ENCODE measurements at places on chromosomes 16 and 17.
A peak's percentile ranks its signal among the peaks of the same experiment; 100 is the strongest.

- DNase-seq = no peak
These were observed 10.0 kb downstream of the NLE1 start for GRCh38 chr17:35132099-35132498.

GRCh38 chr17:31050948-31051347 lies 43.8 kb upstream of the NF1 start:
- DNase-seq = no peak

DNA sequence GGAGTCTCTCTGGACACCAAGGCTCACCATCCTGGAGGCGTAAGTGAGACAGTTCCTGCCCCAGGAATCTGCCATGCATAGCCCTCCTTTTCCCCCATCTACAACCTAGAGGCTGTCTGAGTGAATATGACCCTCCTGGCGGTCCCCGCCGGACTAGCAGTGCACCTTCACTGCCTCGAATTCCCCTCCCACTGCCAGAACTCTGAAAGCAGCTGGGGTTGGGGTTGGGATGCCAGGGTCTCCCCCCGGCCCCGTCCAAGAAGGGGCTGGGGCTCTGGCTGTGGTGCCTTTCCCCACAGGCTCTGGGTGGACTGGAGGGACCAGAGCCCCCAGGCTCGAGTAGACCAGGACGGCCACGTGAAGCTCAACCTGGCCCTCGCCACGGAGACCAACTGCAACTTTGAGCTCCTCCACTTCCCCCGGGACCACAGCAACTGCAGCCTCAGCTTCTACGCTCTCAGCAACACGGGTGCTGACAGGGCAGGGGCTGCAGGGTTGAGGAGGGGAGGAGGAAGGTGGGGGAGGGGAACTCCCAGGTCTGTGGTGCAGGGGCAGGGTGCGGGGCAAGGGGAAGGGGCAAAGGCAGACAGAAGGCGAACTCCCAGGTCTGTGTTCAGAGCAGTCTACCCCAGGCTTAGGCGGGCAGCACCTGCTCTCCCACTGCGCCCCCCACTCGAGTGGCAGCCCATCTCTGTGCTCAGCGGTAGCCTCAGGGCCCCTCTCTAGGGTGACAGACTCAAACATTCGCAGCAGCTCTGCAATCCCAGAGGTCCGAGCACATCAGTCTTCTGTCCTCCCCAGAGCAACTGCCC lies 1.2 kb downstream of the ZACN start:
- no peak for DNase-seq

DNA sequence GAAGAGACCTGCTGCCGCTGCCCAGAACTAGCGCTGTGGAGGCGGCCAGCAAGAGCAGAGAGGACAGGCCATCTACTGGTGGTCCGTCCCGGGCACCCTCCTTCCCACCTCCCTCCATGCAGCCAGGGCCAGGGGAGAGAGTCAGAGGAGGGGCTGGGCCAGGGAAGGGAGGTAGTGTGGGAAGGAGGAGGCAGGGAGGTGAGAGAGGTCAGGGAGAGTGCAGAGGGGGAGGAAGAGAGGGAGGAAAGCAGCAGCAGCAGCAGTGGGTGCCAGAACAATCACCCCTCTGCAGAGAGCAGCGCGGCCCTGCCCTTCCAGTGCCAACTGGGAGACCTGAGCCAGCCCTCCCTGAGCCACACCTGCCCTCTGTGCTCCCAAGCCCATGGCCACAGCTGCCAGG lies 6.6 kb downstream of the C16orf95 start:
- DNase-seq = no peak

- DNase-seq = no peak
These were observed 40.7 kb upstream of the SLC38A10 start for GRCh38 chr17:81335773-81336157.

GRCh38 chr17:75834928-75835653 lies 9.1 kb downstream of the UNC13D start:
- no peak for DNase-seq

GRCh38 chr17:3512505-3513171 lies 36.8 kb downstream of the ASPA start:
- peak; percentile 61 for DNase-seq

DNA sequence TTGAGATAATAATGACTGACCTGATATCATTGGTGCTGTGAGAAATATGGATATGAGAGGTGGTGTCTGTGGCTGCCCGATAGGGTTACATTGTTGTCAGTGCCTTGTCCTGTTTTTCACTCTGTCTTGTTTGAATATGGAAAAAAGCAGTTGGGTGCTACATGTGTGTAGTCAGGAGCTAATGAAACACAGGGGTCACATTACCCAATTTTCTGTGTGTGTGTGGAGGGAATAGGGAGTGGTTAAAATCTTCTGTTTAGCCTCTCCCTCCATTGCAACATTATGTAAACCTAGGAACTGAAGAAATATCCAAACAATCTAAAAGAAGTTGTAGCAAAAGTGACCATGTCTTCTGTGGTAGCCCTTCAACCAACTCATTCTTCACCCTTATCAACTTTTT lies 527.7 kb upstream of the SOX9 start:
- no peak for DNase-seq

- DNase-seq = no peak
These were observed 42.9 kb upstream of the C16orf78 start for GRCh38 chr16:49330562-49331201.

GRCh38 chr17:47650525-47651522 lies 1.1 kb downstream of the KPNB1 start:
- peak; percentile 90 for DNase-seq

- DNase-seq = no peak
These were observed 154.2 kb downstream of the PITPNC1 start for GRCh38 chr17:67531291-67531690.

GRCh38 chr17:9220398-9221146 lies 199.3 kb downstream of the NTN1 start:
- DNase-seq = no peak

GRCh38 chr16:78504401-78504851 lies 405.0 kb downstream of the WWOX start:
- DNase-seq = no peak

DNA sequence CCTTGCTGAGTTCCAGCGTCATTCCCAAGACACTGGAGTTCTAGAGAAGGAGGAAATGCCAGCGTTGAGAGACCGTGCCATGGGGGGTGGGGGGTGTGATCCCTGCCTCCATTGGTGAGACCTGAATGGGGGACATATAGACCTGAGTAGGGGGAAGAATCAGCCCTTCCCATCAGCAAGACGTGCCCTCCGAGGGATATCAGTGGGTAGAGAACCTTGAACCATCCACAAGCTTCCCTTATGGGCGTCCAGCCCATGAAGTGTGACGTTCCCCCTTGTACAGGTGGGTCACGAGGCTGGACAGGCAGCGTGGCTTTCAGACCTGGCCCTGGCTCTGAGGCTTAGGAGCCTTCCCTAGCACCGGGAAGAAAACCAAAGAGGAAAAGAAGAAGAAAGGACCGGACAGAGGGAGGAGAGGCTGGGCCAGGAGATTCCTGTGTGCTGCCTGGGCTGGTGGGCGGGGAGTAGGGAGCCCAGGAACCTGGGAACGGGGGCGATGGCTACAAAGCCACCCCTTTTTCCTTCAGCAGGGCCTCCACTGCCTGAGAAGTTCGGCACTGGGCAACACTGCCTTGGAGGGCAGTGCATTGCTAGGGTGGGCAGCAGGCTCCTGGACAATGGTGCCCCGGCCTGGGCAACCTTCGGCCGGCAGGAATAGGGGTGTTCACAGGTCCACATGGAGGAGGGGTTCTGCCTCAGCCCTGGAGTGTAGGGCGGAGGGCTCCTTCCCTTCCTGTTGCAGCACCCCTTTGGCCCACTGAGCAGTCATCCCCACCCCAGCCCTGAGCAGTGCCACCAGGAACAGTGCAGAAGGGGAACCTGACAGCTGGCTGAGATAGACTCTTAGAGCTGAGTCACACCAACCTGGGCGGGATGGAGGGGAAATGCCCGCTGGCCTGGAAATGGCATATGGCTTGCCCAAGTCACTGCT lies 7.2 kb downstream of the RAB11FIP4 start:
- DNase-seq = no peak

GRCh38 chr16:71441348-71442050 lies 355 bp downstream of the TLE7 start:
- no peak for DNase-seq
